Right atrium auricular region (tissue), 2 donors: ENCODE measurements at places on chromosomes 16 and 17. TPM values are rescaled to one million over a fixed set of nuclear protein-coding genes. Genes with fewer than 3 reads are reported as not detected.
A peak's percentile ranks its signal among the peaks of the same experiment; 100 is the strongest.

- no peak for DNase-seq
- no peaks in the 10 kb centered on the region for H3K4me1 ChIP-seq
- H3K4me3 ChIP-seq: no peak overlapping the region
- no peaks in the 10 kb centered on the region for H3K27me3 ChIP-seq
- no peak overlapping the region for H3K27ac ChIP-seq
These were observed 2282.1 kb downstream of the TP53TG3F start for GRCh38 chr16:35741546-35741945.

DNA sequence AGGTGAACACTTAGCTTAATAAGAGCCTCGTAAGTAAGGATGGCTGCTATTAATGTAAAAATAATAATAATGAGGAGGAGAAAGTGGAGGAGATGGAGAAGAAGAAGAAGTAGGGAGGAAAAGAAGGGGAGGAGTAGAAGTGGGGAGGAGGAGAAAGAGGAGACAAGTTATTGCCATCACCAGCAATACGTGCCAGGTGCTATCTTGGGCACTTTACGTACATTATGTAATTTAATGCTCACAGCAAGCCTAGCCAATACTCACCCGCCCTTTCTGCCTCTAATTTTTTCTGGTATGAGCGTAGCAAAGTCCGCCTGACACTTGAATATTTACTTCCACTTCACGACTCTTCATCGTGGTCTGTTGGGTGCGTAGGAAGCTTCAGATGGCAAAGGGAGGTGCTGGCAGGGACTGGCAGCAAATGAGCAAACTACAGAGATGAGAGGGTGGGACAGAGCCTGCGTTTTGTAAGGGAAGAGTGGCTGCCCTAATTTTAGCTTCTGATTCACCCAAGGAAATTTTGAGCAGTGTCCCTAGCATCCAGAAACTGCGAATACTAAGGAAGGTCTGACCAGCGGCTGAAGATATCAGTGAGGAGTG, 42.1 kb upstream of the CDH13 start:
- H3K27me3 ChIP-seq: no peaks in the 10 kb centered on the region
- H3K4me3 ChIP-seq: no peak overlapping the region
- no peaks in the 10 kb centered on the region for H3K4me1 ChIP-seq
- no peaks in the 10 kb centered on the region for H3K36me3 ChIP-seq
- no peak for DNase-seq

- H3K4me1 ChIP-seq: peaks cover 19% of the 10 kb centered on the region
- H3K27ac ChIP-seq: peak overlapping the region; percentile 87
- H3K36me3 ChIP-seq: no peaks in the 10 kb centered on the region
- DNase-seq: no peak
- no peaks in the 10 kb centered on the region for H3K27me3 ChIP-seq
These were observed 742 bp upstream of the SLC16A13 start for GRCh38 chr17:7034955-7035590.

DNA sequence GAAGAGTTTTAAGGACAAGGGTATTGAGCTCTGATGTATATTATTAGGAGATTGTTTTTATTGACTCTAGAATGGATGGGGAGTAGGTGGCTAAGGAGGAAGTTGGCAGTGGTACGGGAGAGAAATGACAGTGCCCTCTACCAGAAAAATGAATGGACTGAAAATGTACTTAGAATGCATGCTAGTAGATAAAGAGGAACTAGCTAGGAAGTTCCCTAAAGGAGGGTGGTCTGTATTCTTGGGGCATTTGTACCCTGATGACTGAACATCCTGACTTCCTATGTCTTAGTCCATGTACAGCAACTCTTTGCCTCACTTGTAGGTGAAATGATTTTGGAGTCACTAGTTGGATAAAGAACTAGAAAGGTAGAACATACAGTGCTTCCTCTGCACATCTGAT, 581.5 kb upstream of the RBFOX1 start:
- H3K4me3 ChIP-seq: no peak overlapping the region

Gene CRLF3
- 5.3 TPM for total RNA-seq

DNA sequence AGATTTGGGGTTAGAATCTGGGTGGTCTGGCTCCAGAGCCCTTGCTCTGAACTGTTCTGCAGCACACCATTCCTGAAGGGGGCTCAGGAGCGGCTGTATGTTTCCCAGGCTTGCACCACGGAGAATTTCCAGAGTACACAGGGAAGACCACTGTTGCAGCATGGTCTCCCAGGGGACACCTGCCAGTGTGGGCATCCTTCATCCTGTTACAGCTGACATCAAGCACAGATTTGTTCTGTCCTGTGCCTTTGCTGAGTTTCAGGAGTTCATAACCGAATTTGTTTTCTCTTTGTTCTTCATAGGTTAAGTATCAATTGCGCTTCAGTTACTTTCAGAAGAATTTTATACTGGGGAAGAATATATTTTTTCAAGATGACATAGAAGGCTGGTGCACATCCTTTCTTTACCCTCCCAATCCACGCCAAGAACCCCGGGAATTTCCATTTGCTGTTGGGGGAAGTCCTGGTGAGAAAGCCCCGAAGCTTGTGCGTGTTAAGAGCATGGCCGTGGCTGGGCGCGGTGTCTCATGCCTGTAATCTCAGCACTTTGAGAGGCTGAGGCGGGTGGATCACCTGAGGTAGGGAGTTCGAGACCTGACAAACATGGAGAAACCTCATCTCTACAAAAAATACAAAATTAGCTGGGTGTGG, 26.3 kb upstream of the ABCA3 start:
- peaks cover 7% of the 10 kb centered on the region for H3K4me1 ChIP-seq
- H3K27ac ChIP-seq: no peak overlapping the region
- no peaks in the 10 kb centered on the region for H3K27me3 ChIP-seq
- no peak for DNase-seq
- H3K4me3 ChIP-seq: no peak overlapping the region

GRCh38 chr17:72719578-72720493, 372.7 kb downstream of the SLC39A11 start:
- no peak for DNase-seq
- no peaks in the 10 kb centered on the region for H3K4me1 ChIP-seq
- no peaks in the 10 kb centered on the region for H3K27me3 ChIP-seq
- no peak overlapping the region for H3K27ac ChIP-seq
- no peaks in the 10 kb centered on the region for H3K36me3 ChIP-seq

DNA sequence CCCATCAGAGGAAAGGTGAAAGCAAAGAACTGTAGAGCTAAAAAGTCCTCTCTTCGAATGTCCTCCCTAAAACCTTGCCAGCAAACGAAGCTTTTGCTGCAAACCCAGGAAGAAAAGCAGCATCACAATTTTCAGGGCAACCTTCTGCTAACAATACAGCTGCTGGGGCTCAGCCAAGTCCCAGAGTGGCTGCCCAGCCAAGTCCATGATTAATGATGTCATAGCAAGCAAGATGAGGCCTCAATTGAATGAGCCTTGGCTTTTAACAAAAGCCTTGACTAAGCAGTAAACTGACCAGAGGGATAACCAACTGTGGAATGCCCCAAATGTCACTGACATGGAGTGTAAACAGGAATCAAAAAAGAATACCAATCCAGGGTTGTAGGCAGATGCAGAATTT, 342.7 kb downstream of the PMP22 start:
- H3K36me3 ChIP-seq: no peaks in the 10 kb centered on the region
- H3K4me1 ChIP-seq: no peaks in the 10 kb centered on the region
- DNase-seq: no peak
- H3K27me3 ChIP-seq: no peaks in the 10 kb centered on the region
- H3K4me3 ChIP-seq: no peak overlapping the region

DNA sequence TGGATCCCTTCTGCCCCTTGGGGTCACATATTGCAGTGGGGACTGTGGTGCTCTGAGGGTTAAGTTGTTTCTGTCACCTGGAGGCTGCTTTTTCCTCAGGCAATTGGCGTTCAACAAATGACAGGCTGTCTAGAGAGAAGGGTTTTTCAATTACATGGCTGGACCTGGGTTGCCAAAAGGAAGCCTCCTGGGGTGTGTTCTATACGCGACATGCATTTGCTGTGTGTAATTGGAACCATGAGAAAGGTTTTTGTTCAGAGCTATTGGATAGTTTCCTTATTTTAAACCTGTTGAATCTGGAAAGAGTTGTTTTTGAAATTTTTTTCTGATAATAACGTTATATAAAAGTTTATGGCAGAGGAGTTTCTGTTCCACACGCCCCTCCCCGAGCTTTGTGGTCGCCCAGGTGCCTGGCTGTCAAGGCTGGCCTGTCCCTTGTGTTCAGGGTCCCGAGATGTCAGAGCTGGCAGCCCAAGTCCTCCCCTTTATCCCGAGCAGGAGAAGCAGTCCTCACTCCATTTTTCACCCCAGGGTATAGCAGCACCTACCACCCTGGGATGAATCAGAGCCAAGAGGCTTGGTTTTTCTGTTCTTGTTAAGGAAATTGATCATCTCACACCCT, 26.1 kb upstream of the ZNF750 start:
- no peaks in the 10 kb centered on the region for H3K27me3 ChIP-seq
- H3K4me3 ChIP-seq: no peak overlapping the region
- H3K4me1 ChIP-seq: peaks cover 39% of the 10 kb centered on the region
- peaks cover 10% of the 10 kb centered on the region for H3K36me3 ChIP-seq
- no peak overlapping the region for H3K27ac ChIP-seq

- no peak overlapping the region for H3K4me3 ChIP-seq
- DNase-seq: no peak
- H3K27me3 ChIP-seq: peaks cover 4% of the 10 kb centered on the region
- H3K4me1 ChIP-seq: no peaks in the 10 kb centered on the region
- no peak overlapping the region for H3K27ac ChIP-seq
- no peaks in the 10 kb centered on the region for H3K36me3 ChIP-seq
These were observed 17.5 kb downstream of the GUCY2D start for GRCh38 chr17:8019665-8020650.

DNA sequence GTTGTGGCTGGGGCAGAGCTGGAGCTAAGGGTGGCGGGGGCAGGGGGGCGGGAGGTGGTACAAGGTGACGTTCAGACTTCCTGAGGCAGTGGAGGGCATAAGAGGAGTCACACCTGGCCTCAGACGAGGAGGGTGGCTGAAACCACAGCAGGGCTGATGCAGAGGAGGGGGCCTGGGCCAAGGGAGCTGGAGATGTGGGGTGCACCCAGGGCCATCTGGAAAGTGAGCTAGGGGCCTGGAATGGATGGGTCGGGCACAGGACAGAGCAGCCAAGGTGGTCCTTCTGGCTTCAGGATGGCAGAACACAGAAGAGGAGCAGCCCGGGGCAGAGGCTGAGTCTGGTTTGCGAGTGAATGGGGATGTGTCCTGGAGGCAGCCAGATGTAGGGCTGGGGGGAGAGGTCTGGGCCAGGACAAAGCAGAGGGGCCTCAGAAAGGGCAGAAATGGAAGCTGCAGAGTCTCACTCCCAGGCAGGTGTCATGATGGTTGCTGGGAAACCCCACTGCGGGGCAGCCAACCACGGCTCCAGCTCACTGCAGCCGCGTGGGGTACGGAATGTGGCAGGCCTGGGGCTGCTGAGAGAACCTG, 57.6 kb downstream of the PRMT7 start:
- no peak for DNase-seq
- no peaks in the 10 kb centered on the region for H3K36me3 ChIP-seq
- H3K27ac ChIP-seq: no peak overlapping the region
- no peak overlapping the region for H3K4me3 ChIP-seq

Gene RDM1
- total RNA-seq: not detected

- no peaks in the 10 kb centered on the region for H3K4me1 ChIP-seq
- DNase-seq: no peak
- H3K36me3 ChIP-seq: peaks cover 24% of the 10 kb centered on the region
- H3K4me3 ChIP-seq: no peak overlapping the region
- H3K27me3 ChIP-seq: no peaks in the 10 kb centered on the region
These were observed 22.9 kb downstream of the ZNHIT3 start for GRCh38 chr17:36509272-36509985.

- no peak overlapping the region for H3K27ac ChIP-seq
- DNase-seq: no peak
- H3K4me1 ChIP-seq: no peaks in the 10 kb centered on the region
- H3K27me3 ChIP-seq: no peaks in the 10 kb centered on the region
- H3K4me3 ChIP-seq: no peak overlapping the region
These were observed 120.6 kb upstream of the RPL38 start for GRCh38 chr17:74082886-74083285.
